ENCODE measurements at places on chromosomes 3 and 15. TPM values are rescaled to one million over a fixed set of nuclear protein-coding genes. Genes with fewer than 3 reads are reported as not detected.

The PLCH1 gene
- 0.25 TPM for total RNA-seq

The CCRL2 gene
- total RNA-seq, result 1.9 TPM

The C2CD4B gene
- 0.37 TPM for total RNA-seq

The WDR93 gene
- not detected for total RNA-seq

The FBXO40 gene
- not detected for total RNA-seq

The GOLGA6L10 gene
- 0.06 TPM for total RNA-seq

The ARPP21 gene
- 1.6 TPM for total RNA-seq

The ITIH1 gene
- 376 TPM for total RNA-seq

The PPCDC gene
- total RNA-seq, result 11.7 TPM

The STRC gene
- total RNA-seq, result 1.4 TPM

The CCDC174 gene
- 8.3 TPM for total RNA-seq

The MME gene
- total RNA-seq, result 79.1 TPM

The ITGA11 gene
- 0.55 TPM for total RNA-seq

The SLC30A4 gene
- 4.1 TPM for total RNA-seq

The KIF23 gene
- 2.0 TPM for total RNA-seq

- H3K4me1 ChIP-seq, result no peaks in the 10 kb centered on the region
- no peak overlapping the region for H3K27ac ChIP-seq
- no peak overlapping the region for H3K4me3 ChIP-seq
These were observed 28.8 kb downstream of the ATG7 start for GRCh38 chr3:11300970-11301369.

- no peak for DNase-seq
- no peak overlapping the region for H3K27ac ChIP-seq
- H3K4me3 ChIP-seq, result no peak overlapping the region
- no peaks in the 10 kb centered on the region for H3K36me3 ChIP-seq
These were observed 80.7 kb downstream of the FMN1 start for GRCh38 chr15:33113666-33114373.

GRCh38 chr15:29103824-29104565 is 165.6 kb downstream of the NSMCE3 start:
- DNase-seq, result peak; percentile 56
- H3K27me3 ChIP-seq, result no peaks in the 10 kb centered on the region
- no peaks in the 10 kb centered on the region for H3K36me3 ChIP-seq
- H3K4me3 ChIP-seq, result no peak overlapping the region
- no peak overlapping the region for H3K27ac ChIP-seq

DNA sequence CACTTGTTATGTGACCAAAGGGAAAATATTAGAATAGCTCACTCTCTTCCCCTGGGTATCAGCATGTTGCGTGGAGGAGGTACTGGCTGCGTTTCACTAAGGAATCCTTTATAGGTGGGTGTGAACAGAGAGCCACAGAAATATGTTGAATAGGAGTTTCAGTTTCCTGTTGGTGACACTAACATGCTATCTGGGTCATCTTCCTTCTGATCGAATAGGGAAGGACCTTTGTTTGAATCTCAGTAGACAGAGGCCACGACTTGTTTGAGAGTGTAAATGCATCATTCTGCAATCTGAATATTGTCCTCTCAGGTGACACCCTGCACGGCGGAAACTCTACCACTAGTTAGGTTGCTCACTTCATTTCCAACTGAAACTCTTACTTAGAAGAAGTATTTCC is 157.9 kb upstream of the SLC2A2 start:
- no peak overlapping the region for H3K4me3 ChIP-seq
- H3K27ac ChIP-seq, result no peak overlapping the region
- no peak for DNase-seq
- no peaks in the 10 kb centered on the region for H3K4me1 ChIP-seq

GRCh38 chr3:66490984-66491383 is 9.8 kb downstream of the LRIG1 start:
- DNase-seq, result no peak
- no peak overlapping the region for H3K4me3 ChIP-seq
- no peaks in the 10 kb centered on the region for H3K27me3 ChIP-seq
- no peaks in the 10 kb centered on the region for H3K36me3 ChIP-seq
- H3K4me1 ChIP-seq, result no peaks in the 10 kb centered on the region
- H3K27ac ChIP-seq, result no peak overlapping the region

GRCh38 chr3:109269577-109270275 is 46.6 kb downstream of the DPPA2 start:
- no peak overlapping the region for H3K4me3 ChIP-seq
- no peaks in the 10 kb centered on the region for H3K27me3 ChIP-seq
- H3K27ac ChIP-seq, result no peak overlapping the region

DNA sequence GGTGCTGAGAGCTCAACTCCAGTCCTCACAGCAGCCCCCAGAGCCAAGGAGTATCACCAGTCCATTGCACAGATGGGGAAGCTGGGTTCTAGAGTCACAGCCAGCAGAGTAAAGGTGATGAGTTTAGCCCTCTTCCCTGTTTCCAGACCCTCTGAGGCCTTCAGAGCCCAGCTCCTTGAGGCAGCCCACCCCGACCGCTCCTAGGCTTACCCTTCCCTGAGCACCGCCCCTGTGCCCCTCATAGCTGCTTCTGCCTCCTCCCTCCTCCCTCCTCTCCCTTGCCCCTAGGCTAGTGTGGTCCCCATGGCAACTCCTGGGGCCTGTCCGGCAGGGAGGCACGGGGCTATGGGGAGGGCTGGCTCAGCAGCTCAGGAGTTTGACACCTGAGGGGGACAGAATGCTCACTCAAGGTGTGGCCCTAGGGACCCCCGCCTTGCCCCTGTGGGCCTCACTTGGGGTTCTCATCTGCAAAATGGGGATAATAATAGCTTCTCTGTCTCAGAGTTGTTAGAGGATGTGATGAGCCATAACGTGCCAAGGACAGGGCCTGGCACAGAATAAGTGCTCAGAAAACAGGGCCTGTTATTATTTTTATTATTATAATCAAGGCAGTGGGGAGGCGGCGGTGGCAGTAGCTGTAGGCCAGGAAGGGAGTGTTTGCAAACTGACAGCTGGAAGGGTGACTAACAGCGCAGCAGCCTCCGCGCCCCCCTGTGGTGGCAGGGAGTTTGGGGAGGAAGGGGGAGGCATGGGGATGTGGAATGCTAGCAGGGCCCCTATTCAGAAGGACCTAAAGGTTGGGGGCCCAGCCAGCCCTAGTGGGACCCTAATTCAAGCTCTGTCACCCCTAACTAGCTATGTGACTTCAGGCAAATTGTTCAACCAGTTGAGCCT is 11.5 kb downstream of the CSK start:
- no peaks in the 10 kb centered on the region for H3K36me3 ChIP-seq
- DNase-seq, result no peak
- no peak overlapping the region for H3K4me3 ChIP-seq
- no peak overlapping the region for H3K27ac ChIP-seq
- H3K27me3 ChIP-seq, result no peaks in the 10 kb centered on the region

DNA sequence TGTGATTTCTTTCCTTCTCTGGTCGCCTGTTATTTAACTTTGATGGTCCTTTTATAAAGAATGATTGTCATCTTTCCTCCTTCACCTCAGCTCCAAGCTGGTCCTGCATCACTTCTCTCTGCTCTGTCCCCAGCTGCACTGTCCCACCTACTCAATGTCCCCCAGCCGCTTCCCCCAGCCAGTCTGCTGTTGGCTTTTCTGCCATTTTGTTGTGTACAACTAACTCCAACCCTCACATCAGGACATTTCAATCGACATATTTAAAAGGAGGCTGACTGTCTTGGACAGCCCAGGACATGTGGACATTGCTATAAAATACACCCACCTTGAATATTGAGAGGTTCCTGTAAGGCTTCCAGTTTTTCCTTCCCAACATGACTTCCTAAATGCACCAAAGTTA is 193.8 kb upstream of the RGMA start:
- H3K4me3 ChIP-seq, result no peak overlapping the region
- no peaks in the 10 kb centered on the region for H3K36me3 ChIP-seq
- no peak overlapping the region for H3K27ac ChIP-seq

DNA sequence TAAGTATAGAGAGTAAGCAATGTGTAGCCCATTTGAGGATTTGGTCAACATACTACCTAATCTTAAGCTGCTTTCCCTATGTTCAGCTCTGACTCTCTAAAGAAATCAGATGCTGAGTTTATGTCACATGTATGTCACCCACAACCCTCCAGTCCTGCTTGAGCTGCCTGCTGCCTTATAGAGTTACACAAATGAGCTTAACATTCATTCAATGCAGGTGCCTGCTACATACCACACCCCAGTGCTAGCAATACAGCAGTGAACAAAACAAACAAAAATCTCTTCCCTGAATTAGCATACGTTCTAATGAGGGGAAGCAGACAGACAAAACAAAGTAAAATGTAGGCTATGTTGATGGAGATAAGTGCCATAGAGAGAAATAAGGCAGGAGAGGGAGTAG is 93.0 kb downstream of the HHLA2 start:
- DNase-seq, result no peak
- no peak overlapping the region for H3K4me3 ChIP-seq
- H3K27ac ChIP-seq, result no peak overlapping the region

DNA sequence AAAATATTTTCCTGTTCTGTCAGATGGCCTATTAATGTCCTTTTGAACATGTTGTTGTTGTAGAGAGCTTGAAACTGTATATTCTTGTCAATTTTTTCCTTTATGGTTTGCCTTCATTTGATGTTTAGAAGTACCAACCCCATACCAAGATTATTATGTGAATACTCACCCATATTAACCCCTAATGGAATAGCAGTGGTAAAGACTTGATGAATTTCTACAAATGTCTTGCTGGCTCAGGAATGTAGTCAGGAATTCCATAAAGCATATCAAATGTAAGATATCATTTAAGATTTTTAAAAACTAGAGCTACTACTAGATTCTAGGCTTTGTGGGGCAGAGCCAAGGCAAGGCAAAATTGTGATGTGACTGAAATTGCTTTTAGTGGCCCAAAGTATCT is 30.0 kb downstream of the MYO5A start:
- H3K4me3 ChIP-seq, result no peak overlapping the region
- no peaks in the 10 kb centered on the region for H3K36me3 ChIP-seq
- H3K4me1 ChIP-seq, result no peaks in the 10 kb centered on the region
- H3K27ac ChIP-seq, result no peak overlapping the region
- DNase-seq, result no peak
- no peaks in the 10 kb centered on the region for H3K27me3 ChIP-seq

GRCh38 chr15:91307601-91308000 is 207.5 kb downstream of the SV2B start:
- no peak for DNase-seq
- no peaks in the 10 kb centered on the region for H3K27me3 ChIP-seq
- no peaks in the 10 kb centered on the region for H3K36me3 ChIP-seq
- H3K4me3 ChIP-seq, result no peak overlapping the region
- H3K27ac ChIP-seq, result no peak overlapping the region

DNA sequence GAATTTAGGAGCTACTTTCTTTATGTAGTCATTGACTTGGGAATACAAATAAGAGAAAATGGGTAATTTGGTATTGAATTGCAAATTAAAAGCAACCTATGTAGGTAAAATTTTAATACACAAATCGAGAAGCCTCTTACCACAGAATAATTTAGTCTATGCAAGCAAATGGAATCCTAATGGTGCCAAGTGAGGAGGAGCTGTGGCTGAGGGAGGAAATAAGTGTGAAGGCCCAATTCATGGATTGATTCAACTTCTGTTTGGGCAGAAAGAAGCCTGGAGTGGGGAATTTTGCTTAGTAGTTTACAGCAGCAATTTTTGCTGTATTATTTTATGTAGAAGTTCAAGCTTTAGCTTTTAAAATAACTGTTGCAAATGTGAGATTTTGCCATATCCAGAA is 291.9 kb downstream of the OXSM start:
- no peaks in the 10 kb centered on the region for H3K36me3 ChIP-seq
- H3K27me3 ChIP-seq, result no peaks in the 10 kb centered on the region
- H3K27ac ChIP-seq, result no peak overlapping the region
- H3K4me1 ChIP-seq, result no peaks in the 10 kb centered on the region
- DNase-seq, result no peak

DNA sequence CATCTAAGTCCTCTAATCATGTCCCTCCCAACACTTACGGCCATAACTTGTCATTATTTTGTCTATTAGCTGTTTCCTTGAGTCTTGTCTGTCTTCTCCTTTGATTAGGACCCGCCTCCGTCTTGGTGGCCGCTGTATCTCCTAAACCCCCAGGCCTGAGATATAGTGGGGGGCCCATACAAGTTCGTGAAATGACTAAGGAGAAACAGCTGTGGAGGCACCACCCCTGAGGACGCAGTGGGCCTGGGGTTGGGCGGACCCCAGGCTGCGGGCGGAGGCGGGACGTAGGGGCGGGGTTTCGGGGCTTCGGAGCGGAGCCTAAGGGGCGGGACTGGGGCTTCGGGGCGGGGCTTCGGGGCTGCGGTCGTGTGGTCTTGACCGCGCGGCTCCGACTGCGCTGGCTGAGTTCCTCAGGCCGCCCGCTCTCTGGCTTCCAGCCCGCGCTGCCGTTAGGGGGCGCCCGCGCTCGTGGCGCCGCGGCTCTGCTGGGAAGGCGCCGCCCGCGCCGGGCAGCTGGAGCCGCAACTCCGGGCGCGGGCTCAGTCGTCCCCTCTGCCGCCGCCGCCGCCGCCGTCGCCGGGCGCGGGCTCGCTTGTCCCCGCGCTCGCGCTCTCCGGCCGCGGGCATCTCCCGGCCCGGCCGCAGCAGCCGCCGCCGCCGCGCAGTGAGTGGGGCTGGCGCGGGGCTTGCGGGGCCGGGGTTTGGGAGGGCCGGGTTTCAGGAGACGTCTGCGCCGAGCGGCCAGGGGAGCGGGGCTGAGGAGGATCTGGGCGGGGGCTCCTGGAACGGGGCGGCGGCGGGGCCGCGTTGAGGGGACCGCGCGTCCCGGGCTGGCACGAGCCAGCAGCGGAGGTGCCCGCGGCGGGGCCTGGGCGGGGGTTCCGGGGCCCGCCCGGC is at the start of gene KCTD6:
KCTD6 (plus strand) TSS at position 591 of the 897 bp plus-strand sequence. CDS start 6,660 bp downstream, outside the sequence.
- H3K4me1 ChIP-seq, result no peaks in the 10 kb centered on the region
- H3K36me3 ChIP-seq, result no peaks in the 10 kb centered on the region
- no peaks in the 10 kb centered on the region for H3K27me3 ChIP-seq
- H3K27ac ChIP-seq, result peak within 1 kb of the TSS; percentile 64
- peak within 1 kb of the TSS; percentile 72 for H3K4me3 ChIP-seq
- peak; percentile 95 for DNase-seq

GRCh38 chr15:75594276-75594675 is 15.2 kb upstream of the PTPN9 start:
- no peaks in the 10 kb centered on the region for H3K36me3 ChIP-seq
- H3K27me3 ChIP-seq, result no peaks in the 10 kb centered on the region
- H3K27ac ChIP-seq, result no peak overlapping the region
- no peak overlapping the region for H3K4me3 ChIP-seq
- peaks cover 2% of the 10 kb centered on the region for H3K4me1 ChIP-seq

DNA sequence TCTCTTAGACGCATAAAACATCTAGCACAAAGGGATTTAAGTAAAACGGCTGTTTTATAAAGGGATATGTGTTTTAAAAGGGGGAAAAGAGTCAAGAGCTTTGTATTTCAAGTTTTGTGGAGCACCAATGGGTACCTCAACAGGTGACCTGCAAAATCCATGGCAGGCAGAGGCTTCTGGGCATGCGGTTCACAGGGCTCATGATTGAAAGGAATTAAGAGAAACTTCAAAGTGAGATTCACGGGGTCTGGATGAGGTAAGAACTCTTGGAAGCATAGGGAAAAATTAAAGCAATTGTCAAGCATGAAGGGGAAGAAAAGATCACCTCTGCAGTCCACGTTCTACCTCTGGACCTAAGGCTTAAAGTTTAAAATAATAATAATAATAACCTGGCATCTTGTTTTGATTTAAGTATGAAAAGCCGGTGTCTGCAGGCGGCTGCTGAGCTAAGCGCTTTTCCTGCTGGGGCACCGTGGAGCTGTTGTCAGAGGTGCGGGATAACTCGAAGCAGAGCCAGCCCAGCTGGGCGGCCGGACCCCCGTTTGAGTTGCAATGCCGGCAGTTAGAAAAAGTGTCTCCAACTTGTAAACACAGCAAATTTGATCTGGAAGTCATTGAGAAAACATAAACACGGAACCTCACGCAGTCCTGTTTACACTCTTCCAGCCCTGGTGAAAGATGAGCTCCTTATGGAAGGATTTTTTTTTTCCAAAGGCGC is 40.5 kb downstream of the HES1 start:
- no peaks in the 10 kb centered on the region for H3K4me1 ChIP-seq
- no peak overlapping the region for H3K27ac ChIP-seq
- no peak overlapping the region for H3K4me3 ChIP-seq
- H3K36me3 ChIP-seq, result no peaks in the 10 kb centered on the region
- no peak for DNase-seq
